CD4-positive, alpha-beta T cell treated with Interleukin-17A for 4 hours (primary cell): ENCODE measurements at places on chromosomes 5 and 9.

DNA sequence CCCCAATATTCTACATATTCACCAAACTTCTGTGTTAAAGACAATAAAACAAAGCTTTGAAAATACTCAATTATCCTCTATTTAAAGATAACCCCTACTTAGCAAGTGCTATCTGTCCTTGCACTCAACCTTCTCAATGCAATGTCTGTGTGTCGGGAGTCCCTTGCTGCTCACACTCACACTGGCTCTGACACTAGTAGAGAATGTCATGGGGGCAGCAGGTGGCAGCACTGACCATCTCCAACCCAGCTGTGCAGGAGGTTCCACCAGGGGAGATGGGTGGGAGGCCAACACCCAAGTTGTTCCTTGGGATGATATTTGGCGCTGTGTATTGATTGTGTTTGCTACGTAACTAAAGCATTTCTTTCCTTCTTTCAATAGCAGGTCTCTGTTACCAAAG is 59.4 kb upstream of the SIMC1 start:
- no peak for DNase-seq

- peak; percentile 42 for DNase-seq
Measured at GRCh38 chr9:95004411-95005277, 278.1 kb downstream of the AOPEP start.

DNA sequence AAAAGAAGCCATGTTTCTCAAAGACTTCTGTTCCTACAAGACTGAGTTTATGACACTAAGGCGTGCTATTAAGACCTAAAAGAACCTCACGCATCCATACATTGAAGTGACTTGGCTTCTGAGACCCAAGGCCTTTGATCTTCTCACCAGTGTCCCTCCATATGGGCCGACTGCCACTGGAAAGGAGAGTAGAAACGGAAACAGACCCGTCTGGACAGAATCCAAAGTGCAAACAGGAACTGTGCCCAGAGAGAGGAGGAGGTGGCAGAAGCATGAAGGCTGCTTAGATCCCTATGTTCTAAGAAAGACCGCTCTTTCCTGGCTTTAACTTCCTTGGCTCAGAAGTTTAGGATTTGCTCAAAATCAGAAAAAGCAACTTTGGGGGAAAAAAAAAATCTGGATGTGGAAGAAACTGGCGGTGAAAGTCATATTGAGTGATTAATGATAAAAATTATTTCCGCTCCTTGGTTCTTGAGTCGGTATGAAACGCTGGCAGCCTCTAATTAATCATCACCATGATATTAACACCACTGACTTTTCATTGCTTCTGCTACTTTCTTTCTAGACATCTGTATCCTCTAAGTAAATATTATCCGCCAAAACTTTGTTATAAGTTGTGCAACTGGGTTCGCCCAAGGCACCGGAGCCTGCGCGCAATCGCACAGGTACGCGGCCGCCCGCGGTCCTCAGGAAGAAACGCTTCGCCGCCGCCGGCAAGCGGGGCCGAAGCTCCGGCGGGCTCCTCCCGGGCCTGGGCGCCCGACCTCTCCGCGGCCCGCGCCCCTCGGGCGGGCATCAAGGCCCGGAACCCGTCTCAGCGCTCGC is 726 bp downstream of the DAP start:
- peak; percentile 54 for DNase-seq

GRCh38 chr9:114754581-114754980 is 51.3 kb downstream of the TNFSF15 start:
- no peak for DNase-seq

- no peak for DNase-seq
Measured at GRCh38 chr5:169871826-169872490, 108.3 kb downstream of the INSYN2B start.

DNA sequence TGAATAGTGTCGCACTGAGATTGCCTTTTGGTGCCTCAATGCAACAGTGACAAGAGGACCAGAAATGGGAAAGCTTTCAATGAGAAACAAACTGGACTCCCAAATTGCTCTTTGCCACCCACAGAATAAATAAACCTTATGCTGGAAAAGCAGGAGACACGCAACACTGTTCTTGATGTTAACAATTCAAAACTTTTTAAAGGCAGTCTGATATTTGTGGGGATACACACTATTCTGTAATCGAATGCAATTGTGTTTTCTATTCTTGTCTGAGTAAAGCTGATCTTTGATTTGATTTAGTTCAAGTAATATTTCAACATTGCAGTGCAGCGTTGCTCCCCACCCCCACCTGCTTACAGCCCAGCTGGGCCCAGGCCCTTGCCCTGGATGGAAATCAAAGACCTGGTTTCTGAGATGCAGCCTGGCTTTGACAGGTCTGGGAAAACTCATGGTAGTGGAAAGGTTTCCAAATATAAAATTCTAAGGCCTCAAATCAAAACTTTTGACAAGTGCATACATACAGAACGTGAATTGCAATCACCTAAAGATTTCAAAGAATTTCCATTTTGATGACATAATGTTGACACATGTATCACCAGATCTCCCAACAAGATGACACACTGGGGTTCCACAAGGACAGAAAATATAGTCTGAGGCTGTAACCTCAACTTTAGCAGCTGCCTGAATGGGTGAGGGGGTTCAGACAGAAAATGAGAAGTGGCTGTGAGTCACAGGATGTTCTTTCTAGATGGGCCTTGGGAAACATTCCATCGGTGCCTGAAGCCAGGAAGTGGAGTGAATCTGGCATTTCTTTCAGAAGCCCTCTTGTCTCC is 55.1 kb downstream of the ABCA1 start:
- no peak for DNase-seq

GRCh38 chr9:37650873-37651768 is at the start of gene FRMPD1:
Gene FRMPD1, plus strand, starts transcription at chr9:37650954. Its CDS starts 41,688 bp downstream, at chr9:37692642.
- DNase-seq: peak; percentile 72

GRCh38 chr5:50711280-50711679 is 44.8 kb downstream of the PARP8 start:
- peak; percentile 65 for DNase-seq

GRCh38 chr5:107067395-107067794 is 603.3 kb downstream of the EFNA5 start:
- DNase-seq: no peak

DNA sequence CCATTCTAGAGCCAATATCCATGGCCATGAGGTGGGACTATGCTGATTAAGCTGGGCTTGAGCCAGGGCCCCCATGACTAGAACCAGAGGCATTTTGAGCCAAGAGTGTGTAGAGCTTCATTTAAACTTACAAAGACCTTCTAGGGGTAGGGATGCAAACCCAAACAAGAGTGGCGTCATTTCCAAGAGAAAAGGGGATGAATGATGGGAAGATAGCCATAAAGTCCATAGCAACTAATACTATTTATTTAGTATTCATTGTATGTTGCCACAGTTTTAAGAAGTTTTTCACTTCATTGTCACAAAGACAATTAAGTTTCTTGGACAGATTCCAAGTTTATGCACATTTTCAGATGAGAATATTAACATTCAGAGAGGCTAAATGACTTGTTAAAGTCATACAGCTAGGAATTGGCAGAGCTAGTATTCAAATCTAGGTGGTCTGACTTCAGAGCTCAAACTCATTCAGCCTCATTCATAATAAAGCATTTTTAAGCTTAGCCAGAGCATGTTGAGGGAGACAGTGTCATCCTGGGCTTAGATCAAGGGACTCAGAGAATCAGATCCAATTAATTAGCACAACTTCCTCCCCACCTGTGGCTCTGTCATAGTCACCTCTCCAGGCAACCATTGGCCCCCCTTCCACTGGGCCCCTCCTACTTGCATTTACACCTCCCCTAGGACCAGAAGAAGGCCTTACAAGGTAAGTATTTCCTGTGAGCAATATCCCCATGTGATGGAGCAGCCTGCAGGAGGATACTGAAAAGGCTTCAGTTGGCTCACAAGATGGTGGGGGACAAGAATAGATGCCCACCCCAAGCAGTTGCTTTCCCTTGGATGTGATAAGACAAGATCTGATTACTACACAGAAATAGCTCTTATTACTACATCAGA is 95.0 kb upstream of the PCSK1 start:
- DNase-seq: no peak

- DNase-seq: no peak
Measured at GRCh38 chr9:31146485-31147166, 1237.8 kb upstream of the ACO1 start.

GRCh38 chr5:158273035-158273434 is 414.1 kb upstream of the CLINT1 start:
- DNase-seq: no peak

- DNase-seq: no peak
Measured at GRCh38 chr9:4443439-4443838, 46.8 kb upstream of the SLC1A1 start.

DNA sequence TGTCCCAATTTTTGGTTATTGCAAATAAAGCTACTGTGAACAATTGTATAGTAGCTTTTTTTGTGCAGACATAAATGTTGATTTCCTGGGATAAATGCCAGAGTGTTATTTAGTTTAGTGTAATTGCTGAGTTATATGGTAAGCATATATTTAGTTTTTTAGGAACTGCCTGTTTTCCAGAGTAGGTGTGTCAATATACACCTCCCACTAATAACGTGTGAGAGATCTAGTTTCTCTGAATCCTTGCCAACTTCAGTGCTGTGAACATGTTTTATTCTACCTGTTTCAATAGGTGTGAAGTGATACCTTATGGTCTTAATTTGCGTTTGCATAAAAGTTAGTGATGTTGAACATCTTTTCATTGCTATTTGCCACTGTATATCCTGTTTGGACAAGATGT is 9.1 kb upstream of the OR2S2 start:
- DNase-seq: no peak

GRCh38 chr9:131432597-131433301 is 38.9 kb downstream of the PRRC2B start:
- DNase-seq: no peak

- DNase-seq: no peak
Measured at GRCh38 chr5:2201832-2202231, 319.1 kb upstream of the IRX4 start.

DNA sequence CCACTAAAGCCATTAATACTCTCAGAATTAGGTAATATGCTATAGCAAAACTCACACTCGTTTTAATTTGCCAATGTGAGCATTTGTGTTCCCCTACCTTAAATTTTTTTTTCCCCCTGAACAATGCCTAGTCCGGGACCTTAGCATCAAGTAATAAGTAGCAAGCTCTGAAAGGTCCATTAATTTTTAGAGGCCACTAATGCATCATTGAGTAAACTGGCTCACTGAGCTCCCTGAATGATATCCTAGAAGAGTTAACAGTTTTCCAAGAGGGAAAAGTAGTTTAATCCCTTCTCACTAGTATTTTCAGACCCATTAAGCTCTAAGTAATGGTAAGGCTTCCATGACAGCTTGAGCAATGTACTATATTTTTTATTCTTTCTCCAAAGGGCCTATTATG is 242.2 kb downstream of the MAT2B start:
- no peak for DNase-seq

DNA sequence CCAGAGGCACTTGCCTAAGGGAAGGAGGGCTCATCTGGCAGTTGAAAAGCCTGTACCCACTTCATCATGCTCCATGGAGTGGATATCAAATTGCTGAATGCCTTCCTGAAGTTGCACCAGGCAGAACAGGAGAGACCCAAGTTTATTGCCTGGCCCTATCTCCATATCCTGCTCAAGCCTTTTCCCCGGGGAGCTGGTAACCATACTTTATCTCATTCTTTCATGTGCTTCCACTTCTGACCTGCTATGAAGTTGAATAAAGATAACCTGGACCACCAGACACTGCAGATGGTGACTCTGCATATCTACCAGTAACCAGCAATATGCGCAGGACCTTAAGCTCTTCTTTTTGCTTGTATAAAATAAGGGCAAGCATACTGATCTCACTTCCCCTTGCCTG is 1397.5 kb upstream of the CDH6 start:
- no peak for DNase-seq

GRCh38 chr5:92944903-92945604 is 636.0 kb downstream of the NR2F1-AS1 start:
- no peak for DNase-seq

- no peak for DNase-seq
Measured at GRCh38 chr9:91755761-91756509, 194.1 kb downstream of the ROR2 start.

DNA sequence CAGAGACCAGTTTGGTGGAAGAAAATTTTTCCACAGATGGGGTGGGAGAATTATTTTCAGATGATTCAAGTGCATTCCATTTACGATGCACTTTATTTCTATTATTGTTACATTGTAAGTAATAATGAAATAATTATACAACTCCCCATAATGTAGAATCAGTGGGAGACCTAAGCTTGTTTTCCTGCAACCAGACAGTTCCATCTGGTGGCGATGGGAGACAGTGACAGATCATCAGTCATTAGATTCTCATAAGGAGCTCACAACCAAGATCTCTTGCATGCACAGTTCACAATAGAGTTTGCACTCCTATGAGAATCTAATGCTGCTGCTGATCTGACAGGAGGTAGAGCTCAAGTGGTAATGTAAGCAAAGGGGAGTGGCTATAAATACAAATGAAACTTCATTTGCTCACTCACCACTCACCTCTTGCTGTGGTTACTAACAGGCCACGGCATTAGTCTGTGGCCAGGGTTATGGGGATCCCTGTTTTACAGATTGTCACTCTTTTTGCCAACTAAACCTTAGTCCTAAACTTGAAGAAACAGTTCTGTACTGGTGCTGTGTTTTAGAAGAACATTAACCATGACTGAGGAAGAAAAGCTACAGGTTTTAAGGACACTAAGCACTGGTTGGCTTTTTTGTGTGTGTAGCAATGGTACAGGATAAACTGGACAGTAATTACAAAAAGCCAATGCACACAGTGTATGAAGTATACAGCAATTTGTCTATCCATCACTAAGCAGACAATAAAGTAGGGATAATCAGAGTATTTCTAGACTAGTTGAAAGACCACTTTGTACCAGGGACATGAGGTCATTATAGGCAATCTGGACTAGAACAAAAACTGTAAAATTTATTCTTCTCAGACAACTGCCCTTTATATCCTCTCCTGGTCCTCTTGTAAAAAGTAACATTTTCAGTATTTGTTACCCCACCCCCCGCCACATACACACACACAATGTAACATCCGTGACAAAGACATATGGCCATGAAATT is 9.9 kb downstream of the TMEM232 start:
- DNase-seq: no peak

DNA sequence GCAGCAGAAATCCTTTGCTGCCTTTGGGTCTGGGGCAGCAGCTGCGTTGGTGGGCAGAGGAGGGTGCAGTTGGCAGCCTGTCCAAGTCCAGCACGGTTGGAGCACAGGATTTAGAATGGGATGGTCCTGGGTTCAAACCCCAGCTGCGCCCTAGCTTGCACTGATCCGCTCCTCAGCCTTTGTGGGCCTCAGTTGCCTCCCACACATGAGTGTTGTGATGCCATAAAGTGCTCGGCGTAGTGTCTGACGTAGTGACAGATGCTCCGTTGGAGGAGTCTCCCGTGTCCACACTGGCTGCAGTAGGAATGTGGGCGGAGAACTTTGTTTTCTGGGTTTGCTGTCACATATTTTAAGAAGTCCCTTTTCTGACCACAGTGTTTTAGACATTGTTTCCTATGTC is 36.0 kb downstream of the SLC46A2 start:
- no peak for DNase-seq

GRCh38 chr9:77469515-77470231 is 178.4 kb downstream of the GNA14 start:
- no peak for DNase-seq

GRCh38 chr9:129640871-129641749 is 841 bp downstream of the ASB6 start:
- DNase-seq: no peak
